ENCODE measurements at places on chromosomes 7 and 10.

DNA sequence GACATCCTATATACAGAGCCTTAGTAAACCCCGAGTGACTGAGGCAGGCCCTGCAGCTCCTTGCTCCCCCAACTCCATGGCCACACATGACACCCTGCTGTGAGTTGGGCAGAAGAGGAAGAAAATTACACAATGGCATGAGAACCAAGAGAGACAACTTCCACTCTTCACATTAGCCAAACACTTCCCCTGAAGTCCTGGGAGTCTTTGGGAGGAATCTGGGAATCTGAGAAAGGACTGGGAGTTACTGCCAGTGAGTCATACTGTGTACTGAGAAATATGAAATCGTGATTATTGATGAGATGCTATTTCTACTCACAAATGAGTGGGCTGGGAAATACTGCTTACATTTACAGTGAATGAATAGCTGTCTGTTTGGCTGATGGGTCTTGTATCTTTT, 116.6 kb downstream of the SPAG6 start:
- no peak for DNase-seq

- DNase-seq: no peak
Measured at GRCh38 chr10:73655990-73656298, at the start of gene SYNPO2L. SYNPO2L (minus strand) TSS chr10:73656029; CDS start chr10:73655922, 107 bp downstream.

DNA sequence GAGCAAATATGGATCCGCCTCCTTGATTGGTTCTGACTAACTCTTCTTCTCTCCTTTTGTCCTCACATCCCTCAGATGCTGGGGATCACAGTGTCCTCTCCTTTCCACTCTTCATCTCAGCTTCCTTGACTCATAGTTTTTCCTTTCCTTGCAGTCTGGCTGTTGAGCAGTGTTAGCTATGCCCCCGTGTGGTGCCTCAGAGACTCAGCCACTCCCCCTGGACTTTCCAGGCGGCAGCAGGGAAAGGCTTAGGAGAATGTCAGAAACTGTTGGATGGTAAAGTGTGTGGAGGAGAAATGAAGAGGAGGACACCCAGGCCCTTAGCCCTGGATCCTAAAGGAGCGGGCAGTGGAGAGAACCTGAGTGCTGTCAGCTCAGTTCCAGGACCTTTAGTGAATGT, 267.5 kb downstream of the CELF2 start:
- DNase-seq: no peak

DNA sequence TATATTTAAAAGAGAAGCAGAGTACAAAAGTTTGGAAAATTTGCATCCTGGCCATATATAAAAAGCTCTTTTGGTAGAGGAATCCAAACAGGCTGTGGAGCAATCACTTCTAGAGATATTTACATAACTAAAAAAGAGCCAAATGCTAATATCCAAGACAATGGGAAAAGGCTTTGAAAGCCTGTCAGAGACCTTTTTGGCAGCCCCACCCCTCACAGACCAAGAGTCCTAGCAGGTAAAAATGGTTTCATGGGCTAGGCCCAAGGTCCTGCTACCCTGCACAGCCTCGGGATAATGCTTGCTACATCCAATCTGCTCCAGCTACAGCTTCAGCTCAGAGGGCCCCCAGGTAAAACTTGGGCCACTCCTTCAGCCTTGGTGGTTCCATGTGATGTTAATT, 430.2 kb upstream of the KCND2 start:
- DNase-seq: no peak

GRCh38 chr7:101924171-101924570, 106.7 kb downstream of the CUX1 start:
- no peak for DNase-seq

- DNase-seq: no peak
Measured at GRCh38 chr10:16195178-16195769, 241.5 kb upstream of the PTER start.

- DNase-seq: no peak
Measured at GRCh38 chr7:22332461-22332870, 24.5 kb downstream of the RAPGEF5 start.

DNA sequence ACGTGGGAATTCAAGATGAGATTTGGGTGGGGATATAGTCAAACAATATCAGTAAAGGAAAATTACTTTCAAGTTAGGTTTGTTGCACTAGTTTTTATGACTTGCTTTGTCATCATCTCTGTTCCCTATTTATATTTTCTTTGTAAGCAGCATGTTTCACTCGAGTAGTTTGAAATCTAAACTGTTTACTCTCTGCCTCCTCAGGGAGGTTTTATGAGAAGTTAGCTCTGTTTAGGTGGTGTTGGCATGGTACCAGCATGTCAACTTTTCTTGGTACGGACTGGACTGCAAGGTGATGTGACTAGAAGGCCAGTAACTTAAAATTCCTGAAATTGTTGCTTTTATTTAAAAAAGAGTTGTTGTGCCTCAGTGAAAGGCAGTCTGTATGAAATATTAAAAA, 59.2 kb upstream of the MTPN start:
- DNase-seq: no peak

- no peak for DNase-seq
Measured at GRCh38 chr10:4067531-4067930, 282.5 kb upstream of the KLF6 start.

- DNase-seq: no peak
Measured at GRCh38 chr7:129864042-129864441, 88.7 kb downstream of the UBE2H start.

- no peak for DNase-seq
Measured at GRCh38 chr10:107126512-107127065, 37.9 kb downstream of the SORCS1 start.

- DNase-seq: peak; percentile 41
Measured at GRCh38 chr7:15719311-15719710, 32.8 kb upstream of the MEOX2 start.

- DNase-seq: no peak
Measured at GRCh38 chr10:57457972-57458512, 809.7 kb downstream of the IPMK start.

DNA sequence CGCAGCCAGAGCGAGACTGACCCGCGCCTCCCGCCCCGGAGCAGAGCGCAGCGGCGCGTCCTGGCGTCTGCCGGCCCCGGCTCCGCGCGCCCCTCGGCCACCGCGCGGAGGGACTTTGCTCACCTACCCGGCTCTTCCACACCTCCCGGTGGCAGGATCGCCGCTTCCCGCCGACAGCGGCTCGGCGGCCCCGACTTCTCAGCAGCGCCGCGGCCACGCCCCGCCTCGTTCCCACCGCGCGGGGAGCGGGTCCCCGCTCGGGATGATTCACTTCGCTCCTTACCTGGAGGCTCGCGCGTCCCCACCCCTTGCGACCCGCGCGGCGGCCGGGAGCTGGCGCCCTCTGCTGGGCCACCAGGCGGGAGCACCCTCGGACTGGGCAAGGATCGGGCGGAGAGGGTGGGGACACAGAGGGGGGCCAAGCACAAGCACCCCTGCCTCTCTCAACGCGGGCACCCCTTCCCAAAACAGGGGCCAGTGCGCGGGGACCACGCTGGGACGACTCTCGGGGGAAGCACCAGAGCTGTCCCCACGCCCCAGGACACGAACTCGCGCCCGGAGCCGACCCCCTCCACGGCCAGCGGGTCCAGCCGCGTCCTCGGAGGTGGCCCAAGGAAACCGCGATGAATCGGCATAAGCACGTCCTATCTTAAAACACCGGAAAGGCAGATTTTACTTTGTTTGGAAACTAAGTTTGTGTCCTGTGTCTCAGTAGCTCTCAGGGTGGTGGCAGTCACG, 101.0 kb upstream of the SVIL start:
- DNase-seq: no peak

GRCh38 chr7:26705567-26705966, 158.8 kb downstream of the SKAP2 start:
- peak; percentile 90 for DNase-seq

GRCh38 chr7:120833546-120833945, 24.4 kb downstream of the TSPAN12 start:
- no peak for DNase-seq

DNA sequence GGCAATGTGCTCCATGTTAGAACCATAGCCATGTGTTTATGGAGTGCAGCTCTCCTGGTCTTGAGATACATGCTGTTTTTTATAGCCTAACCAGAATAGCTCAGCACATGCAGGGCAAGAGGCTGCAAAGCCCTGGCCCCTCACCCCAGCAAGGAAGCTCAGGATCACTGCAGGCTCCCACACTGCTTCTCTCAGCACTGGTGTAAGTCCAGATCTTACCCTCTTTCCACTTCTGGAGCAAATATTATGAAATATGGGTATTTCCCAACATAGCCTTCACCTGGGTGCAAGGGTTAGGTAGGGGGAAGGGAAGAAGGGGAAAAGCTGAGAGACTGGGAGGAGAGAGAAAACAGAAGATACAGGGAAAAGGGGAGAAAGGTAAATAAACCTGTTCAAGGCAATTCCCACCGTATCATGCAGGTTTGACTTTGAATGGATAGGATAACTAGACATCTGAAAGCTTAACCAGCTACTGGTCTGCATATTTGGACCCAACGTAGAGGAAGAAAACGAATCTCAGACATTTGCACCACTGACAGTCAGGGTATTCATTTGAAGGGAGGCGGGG, 19.7 kb downstream of the SKIDA1 start:
- DNase-seq: no peak

GRCh38 chr10:34996843-34997242, 93.3 kb downstream of the CUL2 start:
- no peak for DNase-seq

DNA sequence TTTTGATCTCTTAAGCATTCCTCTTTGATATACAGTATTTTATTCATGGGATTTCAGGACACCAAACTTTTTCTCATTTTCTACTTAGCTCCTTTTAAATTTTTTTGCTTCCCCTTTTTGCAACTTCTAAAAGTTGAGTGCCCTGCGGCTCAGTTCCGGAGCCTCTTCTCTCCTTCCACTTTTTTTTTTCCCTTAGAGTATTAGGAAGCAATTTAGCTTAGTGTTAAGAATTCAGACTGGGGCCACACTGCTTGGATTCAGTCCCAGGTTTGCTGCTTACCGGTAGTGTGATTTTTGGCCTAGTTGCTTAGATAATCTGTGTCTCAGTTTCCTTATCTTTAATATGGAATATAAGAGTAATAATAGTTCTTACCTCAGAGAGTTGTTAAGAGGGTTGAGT, 3.4 kb downstream of the STAM start:
- no peak for DNase-seq

DNA sequence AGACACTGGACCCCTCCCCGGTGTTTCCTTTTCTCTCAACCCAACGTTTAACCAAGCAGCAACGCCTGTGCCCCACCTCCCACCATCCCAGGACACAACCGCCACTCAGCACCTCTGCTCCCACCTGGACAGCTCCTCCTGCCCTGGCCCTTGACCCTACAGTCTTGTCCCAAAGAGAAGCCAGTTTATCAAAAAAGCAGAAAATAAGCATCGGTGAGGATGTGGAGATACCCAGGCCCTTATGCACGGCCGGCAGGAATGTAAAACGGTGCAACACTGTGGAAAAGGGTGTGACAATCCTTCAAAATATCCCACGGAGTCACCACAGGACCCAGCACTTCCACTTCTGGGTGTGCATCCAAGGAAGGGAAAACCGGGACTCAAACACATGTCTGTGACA, 176.2 kb upstream of the RNF32 start:
- no peak for DNase-seq

DNA sequence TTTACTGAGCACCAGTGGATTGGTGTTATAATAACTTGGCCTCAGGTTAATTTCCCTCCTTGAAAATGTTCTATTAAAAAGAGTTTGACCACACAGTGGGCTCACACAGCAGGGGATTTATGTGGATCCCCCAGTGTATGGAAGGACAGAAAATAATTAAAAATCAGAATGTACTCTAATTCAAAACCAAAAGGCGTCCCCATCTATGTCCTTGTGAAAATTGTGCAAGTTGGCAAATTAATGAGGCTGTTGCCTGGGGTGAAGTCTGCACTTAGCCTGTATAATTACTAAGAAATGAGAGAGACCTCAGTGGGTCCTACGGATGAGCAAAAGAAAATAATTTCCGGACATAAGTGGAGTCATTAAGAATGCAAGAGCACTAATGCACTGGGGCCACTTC, 31.1 kb downstream of the PIK3CG start:
- no peak for DNase-seq

DNA sequence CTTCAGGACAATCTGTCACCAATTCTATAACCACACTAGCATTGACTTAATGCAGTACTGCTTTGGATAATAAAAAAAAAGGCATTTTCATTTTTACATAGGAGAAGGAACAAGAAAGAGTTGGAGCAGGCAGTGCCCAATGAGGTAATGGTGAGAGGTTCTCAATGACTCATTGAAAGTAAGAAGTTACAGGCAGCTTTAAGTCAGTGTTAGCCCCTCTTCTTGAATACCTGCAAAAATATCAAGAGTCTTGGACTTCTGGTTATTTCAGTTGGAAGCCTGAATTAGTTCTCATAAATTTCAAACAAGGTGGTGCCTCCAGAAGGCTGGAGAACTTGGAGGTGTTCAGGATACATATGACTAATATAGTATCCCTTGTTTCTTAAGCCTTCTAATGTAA, 422.5 kb downstream of the HTR7 start:
- DNase-seq: no peak

DNA sequence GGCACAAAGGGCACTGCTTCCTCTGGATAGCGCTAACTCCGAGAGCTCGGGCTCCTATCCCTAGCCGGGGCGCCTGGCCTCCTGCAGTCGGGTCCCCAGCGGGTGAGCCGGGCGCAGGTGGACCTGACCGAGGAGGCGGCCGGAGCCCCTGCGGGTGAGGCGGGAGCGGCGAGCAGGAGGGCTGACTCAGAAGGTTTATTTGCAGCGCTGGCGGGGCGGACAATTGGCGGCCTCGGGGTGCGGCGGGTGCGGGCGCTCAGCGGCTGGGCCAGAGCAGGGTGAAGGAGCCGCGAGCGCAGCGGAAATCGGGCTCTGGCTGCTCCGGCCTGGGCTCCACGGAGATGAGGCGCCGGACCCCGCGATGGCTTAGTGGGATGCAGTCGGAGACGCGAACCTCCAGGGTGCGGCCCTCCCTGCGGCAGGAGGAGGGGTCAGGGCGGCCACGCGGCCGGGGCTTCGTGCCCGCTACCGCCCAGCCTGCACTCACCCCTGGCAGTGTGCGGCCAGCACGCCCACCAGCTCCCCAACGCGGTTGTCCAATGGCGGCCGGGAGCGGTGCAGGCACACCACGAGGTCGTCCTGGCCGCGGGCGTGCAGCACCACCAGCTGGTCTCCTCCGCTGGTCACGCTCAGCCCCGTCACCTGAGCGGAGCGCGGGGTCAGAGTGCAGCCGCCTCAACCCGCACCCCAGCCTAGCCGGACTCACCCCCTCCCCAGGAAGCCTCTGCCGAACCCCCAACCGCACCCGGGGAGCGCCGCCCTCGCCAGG, 16.1 kb downstream of the MYO1G start:
- peak; percentile 6 for DNase-seq
